Mesothelial cell of epicardium (in vitro differentiated cells): ENCODE measurements at places on chromosomes 2 and 18. TPM values are rescaled to one million over a fixed set of nuclear protein-coding genes. Genes with fewer than 3 reads are reported as not detected.

DNA sequence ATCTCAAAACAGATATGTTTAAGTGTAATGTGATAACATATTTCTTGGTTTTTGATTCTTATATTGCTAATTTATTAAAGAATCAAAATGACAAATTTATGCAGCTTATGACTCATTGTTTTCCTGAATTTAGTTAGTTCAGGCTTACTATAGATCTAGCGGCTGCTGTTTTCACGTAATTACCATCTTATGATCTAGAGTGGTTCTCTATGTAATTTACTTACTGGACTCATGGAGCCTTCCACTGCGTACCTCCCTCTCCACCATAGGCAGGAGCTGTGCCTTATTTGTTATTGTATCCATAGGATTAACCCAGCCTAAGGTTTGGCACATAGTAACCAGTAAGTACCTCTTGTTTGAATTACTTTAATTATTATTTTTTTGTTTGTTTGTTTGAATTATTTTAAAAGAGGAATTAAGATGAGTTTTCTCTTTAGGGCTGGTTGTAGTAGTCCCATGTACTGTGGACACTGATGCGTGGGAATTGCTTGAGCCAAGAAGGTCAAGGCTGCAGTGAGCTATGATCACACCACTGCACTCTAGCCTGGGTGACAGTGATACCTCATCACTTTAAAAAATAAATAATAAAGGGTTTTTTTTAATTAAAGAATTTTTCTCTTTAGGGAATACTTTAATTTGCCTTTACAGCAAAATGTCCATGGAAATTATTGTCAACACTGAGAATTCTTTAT is 165.5 kb downstream of the PHLPP1 start:
- H3K27me3 ChIP-seq: no peaks in the 10 kb centered on the region
- H3K36me3 ChIP-seq: no peaks in the 10 kb centered on the region
- H3K4me3 ChIP-seq: no peak overlapping the region
- no peak for DNase-seq
- peaks cover 43% of the 10 kb centered on the region for H3K4me1 ChIP-seq

- H3K36me3 ChIP-seq: no peaks in the 10 kb centered on the region
- H3K27me3 ChIP-seq: no peaks in the 10 kb centered on the region
- no peak overlapping the region for H3K27ac ChIP-seq
- DNase-seq: no peak
Observed at GRCh38 chr2:46239847-46240181, 57.4 kb upstream of the EPAS1 start.

DNA sequence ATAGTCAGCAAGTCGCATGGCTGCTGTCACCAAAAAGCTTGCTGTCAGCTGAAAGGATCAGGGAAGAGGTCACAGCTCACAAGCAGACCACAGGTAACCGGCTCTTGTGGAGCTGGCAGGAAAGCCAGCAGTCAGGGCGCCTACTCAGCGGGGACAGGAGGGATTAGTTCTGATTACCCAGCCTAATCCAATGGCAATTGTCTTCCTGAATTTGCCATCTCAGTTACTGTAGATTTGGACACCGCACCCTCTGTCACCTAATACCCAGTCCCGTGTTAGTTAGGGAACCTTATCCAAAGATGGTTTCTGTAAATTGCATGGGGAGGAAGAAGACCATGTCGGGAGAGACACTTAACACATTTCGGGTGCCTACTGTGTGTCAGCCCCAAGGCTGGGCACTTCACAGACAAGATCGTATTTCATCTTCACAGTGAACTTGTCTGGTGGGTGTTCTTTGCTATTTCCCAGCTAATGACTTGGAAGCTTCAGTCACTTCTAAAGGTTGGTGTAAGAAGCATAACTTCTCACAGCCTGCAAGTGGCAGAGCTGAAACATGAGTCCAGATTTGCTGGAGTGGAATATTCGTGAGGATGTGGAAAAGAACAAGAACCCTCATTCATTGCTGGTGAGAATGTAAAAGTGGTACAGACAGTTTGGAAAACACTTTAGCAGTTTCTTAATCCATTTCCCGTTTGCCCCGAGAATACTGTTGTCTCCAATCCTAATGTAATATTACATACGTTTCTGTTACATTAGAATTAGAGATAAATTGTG is 9.9 kb downstream of the ALPK2 start:
- no peak overlapping the region for H3K27ac ChIP-seq
- DNase-seq: no peak
- peaks cover 7% of the 10 kb centered on the region for H3K4me1 ChIP-seq
- H3K36me3 ChIP-seq: no peaks in the 10 kb centered on the region
- no peak overlapping the region for H3K4me3 ChIP-seq
- H3K27me3 ChIP-seq: no peaks in the 10 kb centered on the region

The FIGN gene
- total RNA-seq: 11.5 to 12.6 TPM (median 11.9 TPM) in 3 replicates

The UGT1A7 gene
- not detected in 3 replicates for total RNA-seq

DNA sequence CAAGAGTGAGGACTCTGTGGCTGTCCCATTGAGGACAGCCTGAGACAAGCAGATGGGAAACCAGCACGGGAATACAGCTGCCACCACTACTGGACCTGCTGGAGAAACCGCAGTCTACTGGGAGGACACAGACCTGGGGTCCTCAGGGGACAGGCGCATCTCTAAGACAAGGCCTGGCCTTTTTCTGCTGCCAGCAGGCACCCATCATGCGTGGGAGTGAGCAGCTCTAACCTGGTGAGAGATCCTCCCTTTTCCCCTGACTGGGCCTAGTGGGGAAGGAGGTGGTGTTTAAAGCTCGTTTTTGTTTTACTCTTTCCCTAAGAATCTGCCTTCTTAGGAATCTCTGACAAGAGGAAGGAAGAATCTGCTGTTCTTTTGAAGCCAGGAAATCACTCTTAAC is 36.6 kb downstream of the CYRIA start:
- no peaks in the 10 kb centered on the region for H3K27me3 ChIP-seq
- H3K36me3 ChIP-seq: no peaks in the 10 kb centered on the region
- H3K4me3 ChIP-seq: no peak overlapping the region

DNA sequence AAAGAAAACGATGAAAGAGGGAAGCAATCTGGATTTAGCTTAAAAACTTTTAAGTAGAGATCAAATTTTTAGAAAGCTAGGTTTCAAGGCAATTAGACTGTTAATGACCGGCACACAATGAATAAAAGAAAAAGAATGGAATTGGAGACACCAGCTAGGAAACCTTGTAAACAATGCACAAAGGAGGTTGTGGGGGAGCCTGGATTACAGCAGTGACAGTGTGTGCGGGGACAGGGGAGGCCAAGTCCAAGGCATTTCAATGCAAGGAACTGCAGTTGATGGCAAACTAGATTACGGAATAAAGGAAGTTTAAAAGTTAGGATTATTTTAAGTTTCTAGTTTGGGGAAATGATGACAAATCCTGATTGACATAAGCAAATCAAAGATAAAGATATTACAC is 74.5 kb downstream of the DTNB start:
- peaks cover 26% of the 10 kb centered on the region for H3K4me1 ChIP-seq
- peaks cover 9% of the 10 kb centered on the region for H3K36me3 ChIP-seq
- no peak for DNase-seq

- no peak overlapping the region for H3K4me3 ChIP-seq
- H3K36me3 ChIP-seq: peaks cover 7% of the 10 kb centered on the region
- no peak overlapping the region for H3K27ac ChIP-seq
- no peaks in the 10 kb centered on the region for H3K27me3 ChIP-seq
Observed at GRCh38 chr2:46974174-46974573, 58.6 kb upstream of the MCFD2 start.

- DNase-seq: no peak
- no peak overlapping the region for H3K27ac ChIP-seq
- H3K36me3 ChIP-seq: no peaks in the 10 kb centered on the region
- H3K27me3 ChIP-seq: no peaks in the 10 kb centered on the region
Observed at GRCh38 chr18:67519592-67519991, 3.1 kb upstream of the DSEL start.

DNA sequence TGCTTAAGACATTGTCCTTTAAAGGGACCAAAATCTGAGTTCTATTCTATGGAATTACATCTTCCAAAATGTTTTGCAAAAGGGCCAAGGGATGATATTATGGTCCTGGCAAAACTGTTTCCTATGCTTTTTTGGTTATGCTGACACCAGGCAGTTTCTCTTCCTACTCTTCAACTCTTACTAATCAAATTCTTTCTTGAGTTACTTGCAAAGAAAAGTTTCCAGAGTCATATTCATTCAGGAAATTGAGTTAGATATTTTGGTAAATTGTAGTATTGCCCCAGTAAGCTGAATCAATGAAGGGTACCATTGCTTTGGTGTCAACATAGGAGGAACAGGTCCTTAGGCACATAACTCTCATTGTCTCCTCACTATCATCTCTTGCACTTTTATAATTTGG is 118.8 kb downstream of the DPP4 start:
- no peak overlapping the region for H3K27ac ChIP-seq
- DNase-seq: no peak
- no peaks in the 10 kb centered on the region for H3K36me3 ChIP-seq
- no peak overlapping the region for H3K4me3 ChIP-seq

DNA sequence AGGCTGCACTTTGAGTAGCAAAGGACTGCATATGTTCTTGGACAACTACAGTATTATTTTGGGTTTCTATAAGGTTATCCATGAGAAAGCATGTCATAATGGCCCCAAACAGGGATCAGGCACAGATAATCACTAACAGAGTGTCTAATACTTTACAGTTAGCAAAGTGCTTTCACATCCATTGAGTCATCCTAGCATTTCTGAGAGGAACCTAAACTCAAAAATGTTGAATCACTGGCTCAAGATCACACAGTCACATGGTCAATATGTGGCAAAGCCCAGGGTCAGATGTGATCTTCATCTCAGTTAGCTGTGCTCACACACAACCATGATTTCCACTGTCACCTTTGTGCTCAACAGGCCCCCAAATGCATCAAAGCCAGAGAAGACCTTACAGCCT is 156.1 kb upstream of the VRK2 start:
- H3K36me3 ChIP-seq: no peaks in the 10 kb centered on the region
- H3K4me1 ChIP-seq: peaks cover 16% of the 10 kb centered on the region
- DNase-seq: no peak
- no peaks in the 10 kb centered on the region for H3K27me3 ChIP-seq

DNA sequence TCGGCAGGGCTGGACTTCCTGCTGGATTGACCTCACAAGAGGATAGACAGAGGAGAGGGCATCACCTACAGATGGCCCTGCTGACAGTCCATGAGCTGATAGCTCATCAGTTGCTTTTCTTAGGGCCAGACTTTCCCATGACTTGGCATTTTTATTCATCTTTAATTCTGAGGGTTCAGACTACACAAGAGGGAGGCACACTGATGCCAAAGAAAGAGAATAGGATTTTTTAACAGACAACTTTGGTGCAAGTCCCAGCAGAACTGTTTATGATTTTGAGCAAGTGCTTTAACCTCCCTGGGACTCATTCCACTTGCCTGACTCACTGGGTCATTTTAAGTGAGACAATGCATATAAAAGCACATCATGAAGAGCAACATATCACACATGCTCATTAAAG is 299.2 kb downstream of the INSIG2 start:
- H3K27ac ChIP-seq: no peak overlapping the region
- peaks cover 2% of the 10 kb centered on the region for H3K36me3 ChIP-seq
- H3K4me1 ChIP-seq: no peaks in the 10 kb centered on the region
- DNase-seq: no peak
- no peaks in the 10 kb centered on the region for H3K27me3 ChIP-seq
- no peak overlapping the region for H3K4me3 ChIP-seq
